ENCODE measurements at places on chromosomes 4 and X. TPM values are rescaled to one million over a fixed set of nuclear protein-coding genes. Genes with fewer than 3 reads are reported as not detected.
A peak's percentile ranks its signal among the peaks of the same experiment; 100 is the strongest.

The NUP62CL gene
- not detected for total RNA-seq

The DIAPH2 gene
- total RNA-seq: 8.4 TPM

The NRK gene
- total RNA-seq: not detected

The SLC10A7 gene
- 9.3 TPM for total RNA-seq

The GAGE12H gene
- total RNA-seq: not detected

The MAGEC3 gene
- total RNA-seq: not detected

The YIPF6 gene
- 30.6 TPM for total RNA-seq

DNA sequence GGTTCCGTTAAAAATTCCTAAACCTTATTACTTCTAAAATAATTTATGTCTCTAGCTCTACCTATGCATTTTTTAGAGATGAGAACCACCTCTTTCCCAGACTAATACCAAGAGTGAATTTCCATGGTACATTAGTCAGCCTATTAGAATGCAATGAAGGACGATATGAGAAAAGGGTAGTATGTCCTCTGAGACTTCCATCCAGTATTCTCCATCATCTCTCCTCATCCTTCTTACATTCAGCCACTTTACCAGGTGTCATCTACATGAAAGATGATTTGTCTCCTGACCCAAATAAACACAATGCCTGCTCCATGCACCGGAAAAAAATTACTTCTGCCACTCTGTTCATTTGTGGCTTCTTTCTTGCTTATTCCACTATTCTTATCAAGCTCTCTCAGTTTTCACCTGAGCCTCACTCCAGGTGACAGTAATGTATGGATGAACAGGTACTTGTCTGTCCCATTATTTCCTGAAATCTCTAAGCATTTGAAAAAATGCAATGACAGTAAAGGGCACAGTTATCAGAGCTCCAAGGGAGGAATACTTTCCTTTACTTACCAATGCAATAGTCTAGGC is 97.9 kb downstream of the MAB21L2 start:
- DNase-seq: peak; percentile 18

- DNase-seq: peak; percentile 59
These were observed at the start of gene CHRDL1 for GRCh38 chrX:110795645-110796406. Gene CHRDL1 (minus strand): TSS chrX:110795817. CDS start chrX:110792181, 3,636 bp downstream.

DNA sequence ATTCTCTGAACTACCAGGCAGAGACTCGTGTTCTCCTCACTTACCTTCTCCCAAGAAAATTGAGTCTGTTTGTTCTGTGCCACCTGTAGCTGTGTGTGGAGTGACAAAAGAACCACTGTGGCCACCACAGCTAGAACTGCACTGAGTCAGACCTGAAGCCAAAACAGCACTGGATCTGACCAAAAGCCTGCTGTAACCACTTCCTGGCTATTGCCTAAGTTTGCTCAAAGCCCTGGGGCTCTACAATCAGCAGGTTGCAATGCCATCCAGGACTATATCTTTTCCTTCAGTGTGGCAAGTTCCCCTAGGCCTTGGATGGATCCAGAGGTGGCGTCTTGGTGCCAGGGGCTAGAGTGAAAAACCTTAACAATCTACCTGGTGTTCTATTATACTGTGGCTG is 449.1 kb downstream of the FAM133A start:
- DNase-seq: peak; percentile 3

DNA sequence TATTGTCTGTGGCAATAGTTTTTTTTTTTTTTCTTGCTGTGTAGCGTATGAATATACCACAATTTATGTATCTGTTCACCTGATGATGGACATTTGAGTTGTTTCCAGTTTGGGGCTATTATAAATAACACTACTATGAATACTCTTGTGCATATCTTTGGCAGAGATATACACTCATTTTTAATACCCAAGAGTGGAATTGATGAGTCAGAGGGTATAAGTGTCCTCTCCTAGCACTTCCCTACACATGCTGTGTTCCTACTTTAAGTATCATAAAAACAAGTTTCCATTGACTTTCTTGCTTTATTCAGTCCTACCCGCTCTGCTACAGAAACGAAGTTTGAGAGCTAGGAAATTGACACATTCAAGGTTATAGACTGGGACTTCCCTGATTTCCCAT is 39.8 kb downstream of the XIAP start:
- no peak for DNase-seq

- DNase-seq: peak; percentile 96
These were observed 290.6 kb upstream of the BOD1L1 start for GRCh38 chr4:13918110-13918509.

GRCh38 chrX:84715315-84715714 is 213.1 kb upstream of the HDX start:
- no peak for DNase-seq

DNA sequence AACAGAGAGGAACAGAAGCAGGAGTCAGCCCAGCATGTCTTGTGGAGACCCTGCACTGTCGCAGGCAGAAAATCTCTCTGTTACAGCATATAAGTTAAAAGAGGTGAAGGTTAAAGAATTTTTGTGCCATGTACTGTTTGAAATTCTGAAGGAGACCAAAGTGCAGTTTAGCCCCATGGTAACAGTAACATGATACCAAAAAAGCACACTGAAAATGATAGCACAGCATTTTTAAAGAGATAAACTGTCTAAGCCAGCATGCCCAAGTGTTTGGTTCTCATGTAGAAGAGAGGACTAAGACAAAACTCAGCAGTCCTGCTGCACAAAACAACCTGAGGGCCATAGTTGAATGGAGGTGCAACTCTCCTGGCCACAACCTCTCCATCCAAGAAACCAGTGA is 41.9 kb upstream of the PARM1 start:
- DNase-seq: no peak

DNA sequence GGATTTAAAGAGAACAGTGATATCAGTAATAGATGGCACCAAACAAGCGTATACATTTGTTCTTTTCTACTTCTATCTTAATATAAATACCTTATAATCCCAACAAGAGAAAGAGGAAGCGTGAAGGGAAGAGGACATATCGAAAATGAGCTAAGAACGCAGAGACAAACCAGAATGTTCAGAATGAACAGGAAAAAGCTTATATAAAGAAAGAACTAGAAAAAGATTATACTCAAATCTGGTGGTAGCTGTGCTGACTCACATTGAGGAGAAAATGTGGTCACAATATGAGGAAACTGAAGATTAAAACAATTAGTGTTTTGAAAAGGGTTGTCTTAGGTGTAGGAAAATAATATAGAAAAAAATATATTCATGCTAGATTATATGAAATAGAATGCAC is 2.0 kb upstream of the GPR34 start:
- DNase-seq: no peak

DNA sequence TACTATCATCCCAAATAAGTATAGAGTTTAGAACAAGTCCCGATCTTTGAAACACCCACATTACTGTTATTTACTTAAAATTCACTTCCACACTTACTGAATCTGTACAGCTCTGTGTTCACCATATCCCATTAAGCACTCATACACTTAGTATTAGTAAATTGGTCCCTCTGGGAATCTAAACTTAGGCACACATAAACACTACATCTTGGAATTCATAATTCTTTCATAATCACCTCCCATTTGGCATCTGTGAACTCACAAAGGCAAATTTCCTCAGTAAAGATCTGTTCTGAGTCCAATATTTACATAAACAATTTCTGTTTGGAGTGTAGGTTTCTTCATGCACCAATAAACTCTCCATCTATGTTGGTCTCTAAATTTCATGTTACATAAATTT is 52.6 kb upstream of the PPARGC1A start:
- DNase-seq: no peak

DNA sequence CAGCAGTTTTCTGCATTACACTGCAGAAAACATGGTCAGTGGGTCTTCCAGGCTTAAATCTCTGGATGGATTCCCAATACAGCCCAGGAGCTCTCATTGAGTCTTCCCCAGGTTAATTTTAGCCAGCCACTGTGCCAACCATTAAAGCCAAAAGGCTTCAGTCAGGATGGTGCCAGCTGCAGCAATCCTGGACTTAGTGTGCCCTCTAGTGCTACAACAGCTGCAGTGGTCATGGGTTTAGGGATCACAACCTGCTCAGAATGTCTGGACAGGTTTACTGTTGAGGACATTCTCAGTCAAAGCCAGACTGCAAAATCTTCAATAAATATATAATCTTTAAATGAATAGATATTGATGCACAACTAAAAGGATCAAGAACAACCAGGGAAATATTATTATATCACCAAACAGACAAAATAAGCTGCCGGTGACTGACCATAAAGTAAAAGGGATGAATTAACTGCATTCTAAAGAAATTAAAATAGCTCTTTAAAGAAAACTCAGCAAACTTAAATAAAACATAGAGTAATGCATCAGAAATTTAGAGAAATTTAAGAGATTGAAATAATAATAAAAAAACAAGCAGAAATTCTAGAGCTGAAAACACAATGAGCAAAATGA is 639.9 kb downstream of the SPOCK3 start:
- DNase-seq: peak; percentile 74

Data from RPMI7951 (cell line).